Renal cortical epithelial cell (primary cell): ENCODE measurements at places on chromosomes 1 and 21. TPM values are rescaled to one million over a fixed set of nuclear protein-coding genes. Genes with fewer than 3 reads are reported as not detected.

- DNase-seq: peak; percentile 67
Observed at GRCh38 chr1:105632342-105633196, 1423.9 kb upstream of the PRMT6 start.

DNA sequence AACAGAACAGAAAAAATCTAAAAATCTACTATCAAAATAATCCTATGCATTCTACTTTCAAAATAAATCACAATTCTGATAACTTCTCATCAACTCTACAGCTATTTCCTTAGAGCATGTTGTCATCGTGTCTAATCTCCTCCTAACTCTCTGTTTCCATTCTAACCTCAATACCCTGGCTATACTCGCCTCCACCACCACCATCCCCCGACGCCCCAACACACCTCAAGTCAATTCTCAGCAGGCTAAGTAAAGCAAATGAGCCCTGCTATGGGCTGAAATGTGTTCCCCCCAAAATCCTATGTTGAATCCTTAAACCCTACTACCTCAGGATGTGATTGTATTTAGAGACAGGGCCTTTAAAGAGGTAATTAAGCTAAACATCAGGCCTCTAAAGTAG is 34.6 kb downstream of the NRDC start:
- DNase-seq: no peak

DNA sequence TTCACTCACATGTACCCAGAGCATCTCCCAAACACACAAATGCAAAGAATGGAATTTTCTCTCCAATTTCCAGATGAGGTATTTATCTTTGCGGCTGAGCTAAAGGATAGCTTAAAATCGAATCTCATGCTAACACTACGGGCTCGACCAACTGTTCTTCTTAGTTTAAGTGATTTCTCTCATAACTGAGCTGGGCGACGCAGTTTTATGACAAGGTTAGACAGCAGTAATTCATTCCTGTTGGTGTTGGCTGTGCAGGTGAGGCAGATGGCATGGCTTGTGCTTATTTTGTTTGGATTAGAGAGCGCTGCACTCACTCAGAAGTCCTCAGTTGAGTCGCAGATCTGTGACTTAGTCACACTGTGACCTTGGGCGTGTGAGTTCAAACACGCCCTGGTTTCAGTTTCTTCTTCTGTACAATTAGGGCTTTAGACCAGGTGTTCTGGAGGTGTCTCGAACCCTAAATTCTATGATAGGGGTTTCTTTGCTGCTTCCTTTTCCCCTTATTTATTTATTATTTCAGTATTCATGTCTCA is 41.5 kb upstream of the MRPS6 start:
- no peak for DNase-seq

GRCh38 chr21:34289856-34290255 is 74.0 kb upstream of the KCNE2 start:
- DNase-seq: no peak

Gene TMEM125
- 3.9 and 12.0 TPM in 2 replicates for total RNA-seq
